ENCODE measurements at places on chromosomes 2 and 18.

DNA sequence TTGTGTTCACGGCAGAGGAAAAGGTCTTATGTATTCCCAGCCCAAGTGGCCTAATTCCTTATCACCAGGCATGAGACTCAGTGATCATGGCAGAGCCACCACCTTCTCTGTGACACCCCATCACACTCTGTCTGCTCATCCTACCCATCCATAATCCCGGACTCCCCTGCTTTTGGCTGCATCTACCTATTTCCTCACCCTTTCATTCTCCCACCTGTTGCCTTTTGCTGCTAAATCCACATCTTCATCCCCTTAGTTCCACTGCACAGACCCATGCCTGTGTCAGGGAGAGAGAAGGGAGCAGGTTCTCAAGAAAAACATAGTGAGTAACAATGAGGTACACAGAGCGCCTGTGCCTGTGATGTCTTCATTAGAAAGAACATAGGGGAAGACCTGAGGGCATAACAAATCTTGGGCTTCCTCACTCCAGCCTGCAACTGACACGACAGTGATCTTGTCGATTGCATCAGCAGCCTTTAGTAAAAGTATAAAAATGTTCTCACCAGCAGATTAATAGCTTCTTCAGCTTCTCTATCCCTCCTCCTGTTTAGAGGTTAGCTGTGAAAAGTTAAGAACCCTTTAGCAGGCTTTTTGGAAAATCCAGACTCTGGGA, 246.5 kb upstream of the SPRED2 start:
- no peak for DNase-seq

- no peak for DNase-seq
Observed at GRCh38 chr2:108923019-108923700, 65.9 kb downstream of the EDAR start.

DNA sequence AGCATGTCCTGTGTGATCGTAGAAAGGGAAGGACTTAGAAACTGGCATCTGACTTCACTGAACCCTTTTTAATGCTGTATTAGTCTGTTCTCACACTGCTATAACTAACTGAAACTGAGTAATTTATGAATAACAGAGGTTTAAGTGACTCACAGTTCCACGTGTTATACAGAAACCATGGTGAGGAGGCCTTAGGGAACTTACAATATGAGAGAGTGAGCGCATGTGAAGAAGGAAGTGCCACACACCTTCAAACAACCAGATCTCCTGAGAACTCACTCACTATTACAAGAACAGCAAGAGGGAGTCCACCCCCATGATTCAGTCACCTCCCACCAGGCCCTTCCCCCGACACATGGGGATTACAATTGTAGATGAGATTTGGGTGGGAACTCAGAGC, 811.3 kb downstream of the CPS1 start:
- no peak for DNase-seq

GRCh38 chr2:167289651-167290410, 401.6 kb downstream of the XIRP2 start:
- DNase-seq, result no peak

DNA sequence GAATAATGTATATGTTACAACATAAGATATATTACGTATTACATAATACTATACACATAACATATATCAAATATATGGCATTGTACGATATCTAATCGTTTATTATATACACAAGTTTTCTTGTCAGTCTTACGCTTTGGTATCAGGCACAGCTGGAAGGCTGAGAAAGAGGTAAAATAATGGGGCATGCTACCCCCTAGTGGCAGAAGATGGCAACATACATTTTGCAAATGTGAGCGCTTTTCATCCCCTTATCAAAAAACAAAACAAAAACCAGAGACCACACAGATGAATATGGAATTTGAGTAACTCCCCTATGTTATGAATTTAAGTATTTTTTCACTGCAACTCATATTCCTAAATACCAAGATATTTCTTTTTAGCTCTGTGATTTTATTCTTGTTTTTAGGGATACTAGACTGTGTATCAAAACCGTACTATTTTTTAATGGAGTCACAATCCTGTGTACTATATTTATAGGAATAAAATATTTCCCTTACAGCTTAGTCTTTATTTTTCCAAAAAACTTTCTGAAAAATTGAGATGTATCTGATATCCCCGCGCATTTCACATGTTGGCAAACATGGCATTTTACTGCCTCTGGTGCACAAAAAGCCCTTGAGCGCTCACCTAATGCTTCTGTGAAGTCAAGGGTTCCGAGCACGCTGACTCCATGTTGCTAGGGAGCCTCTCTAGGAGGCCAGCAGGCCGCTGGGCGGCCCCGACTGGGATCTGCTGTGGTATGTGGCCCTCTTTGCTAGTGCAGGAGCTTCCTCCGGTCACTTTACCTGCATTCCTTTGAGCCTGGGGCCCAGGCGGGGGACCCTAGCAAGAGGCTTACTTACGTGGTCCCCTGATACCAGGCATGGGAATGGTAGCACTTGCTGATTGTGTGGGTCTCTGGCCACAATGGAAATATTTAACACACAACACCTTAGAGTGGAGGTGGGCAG, 62.5 kb downstream of the SLC4A3 start:
- DNase-seq, result peak; percentile 66

DNA sequence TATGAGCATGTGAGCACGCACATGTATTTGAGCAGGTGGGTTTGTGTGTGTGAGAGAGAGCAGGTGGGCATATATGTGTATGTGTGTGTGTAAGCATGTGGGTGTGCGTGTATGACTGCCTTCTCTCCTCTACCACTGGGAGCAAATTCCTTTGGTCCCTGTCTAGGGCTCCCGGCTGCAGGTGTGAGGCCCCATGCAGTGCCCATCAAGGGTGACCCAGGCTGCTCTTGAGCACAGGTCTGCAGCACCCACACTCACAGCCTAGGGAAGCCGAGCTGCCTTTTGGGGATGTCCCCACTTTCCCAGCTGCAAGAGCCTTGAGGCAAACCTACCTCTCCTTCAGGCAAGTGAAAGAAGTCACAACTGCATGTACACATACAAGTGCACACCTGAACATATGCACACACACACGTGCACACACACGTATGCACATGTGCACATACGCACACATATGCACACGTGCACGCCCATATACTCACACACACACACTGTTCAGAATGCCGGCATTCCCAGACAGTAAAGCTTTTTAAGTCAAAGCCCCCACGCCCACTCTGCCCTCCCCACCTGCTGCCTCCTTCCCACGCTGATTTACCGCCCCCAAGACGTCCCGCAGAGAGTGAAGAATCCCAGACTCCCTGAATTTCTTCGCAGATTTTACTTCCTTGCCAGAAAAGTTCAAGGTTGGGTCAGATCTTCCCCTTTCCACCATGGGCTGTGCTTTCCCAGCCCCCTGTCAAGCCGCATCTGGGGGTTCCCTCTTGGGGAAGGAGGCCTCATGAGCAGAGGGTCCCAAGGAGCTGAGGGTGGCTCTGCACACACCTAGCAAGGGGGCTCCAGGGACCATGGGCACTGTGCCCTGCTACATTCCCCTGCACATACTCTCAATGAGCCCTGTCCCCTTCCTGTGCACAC, 170.6 kb downstream of the TWIST2 start:
- DNase-seq, result no peak

All from HFFc6 (cell line).